ENCODE measurements at places on chromosomes 16 and 17.

DNA sequence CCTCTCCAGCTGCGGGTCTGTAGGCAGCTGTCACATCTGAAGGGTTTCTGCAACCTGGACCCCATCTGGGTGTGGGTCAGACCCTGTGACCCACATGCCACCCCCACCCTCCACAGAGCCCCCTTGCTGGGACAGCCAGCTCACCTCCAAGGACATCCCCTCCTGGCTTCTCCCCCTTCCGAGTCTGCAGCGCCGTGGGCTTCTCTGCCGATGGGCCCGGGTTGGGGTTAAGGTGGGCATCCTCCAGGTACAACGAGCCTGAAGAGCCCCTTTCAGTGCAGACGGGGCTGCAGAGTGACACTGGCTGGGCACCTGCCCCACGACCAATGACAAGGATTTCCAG lies 28.9 kb downstream of the OR1D5 start:
- no peak for DNase-seq

GRCh38 chr17:66432996-66433551 lies 130.7 kb downstream of the PRKCA start:
- no peak for DNase-seq

DNA sequence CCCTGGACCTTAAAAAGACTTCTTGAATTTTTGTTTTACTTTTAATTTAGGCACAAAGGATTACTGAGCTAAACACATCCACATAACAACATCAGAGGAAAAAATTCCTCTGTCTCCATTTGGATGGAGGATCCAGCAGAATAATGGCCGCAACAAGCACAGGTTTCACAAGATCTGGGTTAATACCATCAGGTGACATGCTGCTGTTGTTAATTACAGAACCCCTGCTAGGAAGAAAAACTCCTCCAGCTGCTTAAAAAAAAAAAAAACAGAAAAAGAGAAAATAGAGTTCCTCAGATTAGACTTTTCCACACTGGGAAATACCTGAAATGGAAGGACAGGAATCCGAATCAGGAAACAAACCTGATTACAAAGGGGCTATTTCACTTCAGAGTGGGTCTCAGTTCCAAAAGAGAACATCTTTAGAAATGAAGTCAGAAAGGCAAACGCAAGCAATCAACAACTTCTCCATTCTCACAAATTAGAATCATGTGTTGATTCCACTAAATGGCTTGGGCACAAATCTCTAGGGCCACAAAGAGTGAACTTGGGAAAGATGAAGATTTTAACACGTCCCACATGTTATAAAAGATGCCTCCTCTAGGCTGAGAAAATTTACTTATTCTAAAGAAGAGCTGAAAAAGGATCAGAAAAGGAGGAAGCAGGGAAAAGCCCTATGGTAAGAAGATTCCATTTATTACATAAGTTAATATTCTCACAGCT lies 44.0 kb downstream of the SPOP start:
- DNase-seq: no peak

DNA sequence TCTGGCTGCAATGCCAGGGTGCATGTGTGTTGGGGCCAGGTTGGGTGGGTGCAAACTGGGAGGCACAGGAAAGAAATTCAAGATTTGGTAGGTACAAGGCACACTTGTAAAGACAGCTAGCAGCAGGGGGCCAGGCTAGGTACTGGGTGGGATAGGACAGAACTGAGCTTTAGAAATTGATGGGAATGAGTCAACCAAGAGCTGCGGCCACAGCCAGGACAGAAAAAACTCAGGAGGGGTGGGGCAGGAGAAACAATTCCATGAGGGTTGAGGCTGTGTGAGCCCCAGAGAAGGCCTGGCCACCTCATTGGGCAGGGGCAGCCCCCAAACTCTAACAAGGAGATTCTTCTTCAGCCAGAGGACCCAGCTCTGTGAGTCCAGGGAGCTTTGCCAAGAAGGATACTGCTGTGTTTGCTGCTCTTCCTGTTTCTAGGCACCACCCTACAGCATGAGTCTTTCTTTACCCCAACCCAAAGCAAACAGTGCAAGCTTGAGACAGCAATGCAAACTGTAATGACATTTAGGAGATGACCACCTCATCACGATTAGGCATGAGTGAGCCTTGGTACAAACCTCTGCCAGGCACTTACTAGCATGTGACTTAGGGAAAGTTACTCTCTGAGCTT lies 21.3 kb upstream of the CCDC182 start:
- DNase-seq: no peak

DNA sequence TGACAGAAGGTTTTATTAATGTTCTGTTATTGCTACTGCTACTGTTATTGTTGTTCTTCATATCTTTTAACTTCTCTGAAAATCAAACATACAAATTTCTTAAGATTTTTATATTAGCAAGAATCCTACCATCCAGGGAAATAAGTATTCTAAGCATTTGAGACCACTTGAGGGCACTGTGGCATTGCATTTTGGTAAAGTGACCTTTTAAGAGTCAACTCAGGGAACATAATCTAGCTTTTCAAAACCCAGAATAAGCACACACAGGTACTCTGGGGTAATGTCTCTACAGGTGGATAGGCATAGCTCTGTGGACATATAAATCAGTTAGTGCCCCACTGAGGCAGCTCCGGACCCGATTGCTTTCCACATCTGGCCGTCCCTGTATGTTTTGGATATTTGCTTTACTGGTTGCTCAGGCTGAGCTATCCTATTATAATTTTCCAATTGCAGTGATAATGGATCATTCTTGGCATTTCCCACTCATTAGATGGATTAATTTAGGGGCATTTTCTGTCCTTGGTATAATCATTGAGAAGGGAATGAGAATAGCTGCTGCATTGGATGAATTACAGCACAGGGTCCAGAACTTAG lies 1425.1 kb upstream of the CDH8 start:
- DNase-seq: no peak

DNA sequence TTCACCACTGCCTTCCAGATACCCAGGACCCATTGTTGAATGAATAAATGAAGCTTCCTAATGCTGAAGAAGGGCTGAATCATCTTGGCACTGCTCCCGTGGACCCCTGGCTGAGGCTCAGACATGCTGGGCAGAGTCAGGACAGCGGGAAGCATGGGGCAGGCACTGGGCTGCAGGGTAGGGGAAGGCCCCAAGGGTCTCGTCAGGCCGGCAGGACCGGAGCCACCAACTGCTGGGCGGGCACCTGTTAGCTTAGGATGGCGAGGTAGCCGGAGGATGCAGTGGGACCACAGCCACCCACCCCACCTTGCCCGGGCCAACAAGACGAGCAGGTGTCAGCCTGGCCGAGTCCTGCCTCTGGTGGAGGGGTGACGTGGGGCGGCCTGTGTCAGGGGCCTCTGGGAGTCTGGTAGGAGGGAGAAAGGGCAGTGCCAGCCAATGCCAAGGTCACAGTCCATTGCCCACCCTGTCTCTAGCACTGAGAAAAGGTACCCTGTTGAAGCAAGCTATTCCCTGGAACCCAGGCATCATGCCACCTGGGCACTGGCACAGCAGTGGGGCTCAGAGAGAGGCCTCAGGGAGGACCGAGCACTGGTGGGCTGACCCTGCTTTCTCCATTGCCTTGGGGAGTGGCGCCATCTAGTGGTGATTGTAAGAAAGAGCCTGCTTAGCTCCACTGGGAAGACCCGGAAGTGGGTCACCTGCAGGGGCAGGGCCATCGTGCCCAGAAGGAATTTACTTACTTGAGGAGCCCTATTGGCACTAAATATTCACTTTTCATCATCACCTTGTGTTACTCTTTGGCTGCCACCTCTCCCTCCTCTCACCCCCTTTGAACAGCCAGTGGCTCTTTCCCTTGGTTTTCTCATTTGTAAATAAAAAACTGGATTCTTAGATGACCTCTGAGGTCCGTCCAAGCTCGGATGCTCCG lies 3.0 kb upstream of the DLX3 start:
- DNase-seq: peak; percentile 73

GRCh38 chr16:68665501-68665900 lies 20.4 kb downstream of the CDH3 start:
- DNase-seq: no peak

DNA sequence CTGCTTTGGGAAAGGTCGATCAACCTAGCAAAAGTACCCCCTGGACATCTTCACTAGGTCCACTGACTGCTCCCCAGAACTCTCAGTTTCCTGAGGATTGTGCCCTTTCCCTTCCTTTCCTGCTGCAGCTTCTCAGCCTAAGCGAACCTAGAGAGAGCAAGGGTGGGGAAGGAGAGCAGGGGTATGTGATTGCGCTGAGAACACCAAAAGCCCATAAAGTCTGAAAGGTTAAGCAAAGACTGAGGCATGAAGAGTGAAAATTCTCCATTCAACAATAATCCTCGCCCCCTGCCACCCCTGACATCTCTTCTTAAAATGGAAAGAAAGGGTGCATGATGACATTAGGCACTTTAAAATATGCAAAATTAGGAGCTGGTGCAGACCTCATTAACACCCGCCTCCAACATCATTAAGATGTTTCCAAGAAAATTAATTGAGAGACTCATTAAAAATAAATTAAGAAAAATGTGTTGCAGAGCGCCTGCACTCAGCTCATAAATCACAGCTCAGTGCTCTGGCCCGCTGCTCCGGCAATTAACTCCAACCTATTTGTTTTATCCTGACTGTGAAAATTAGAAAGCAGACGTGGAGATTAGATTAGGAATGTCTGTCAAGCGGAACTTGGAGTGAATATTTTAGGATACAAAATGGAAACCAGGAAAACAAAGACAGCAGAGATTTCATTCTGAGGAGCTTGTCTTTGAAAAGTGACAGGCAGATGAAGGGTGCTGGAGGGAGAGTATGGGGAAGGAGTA lies 49.1 kb upstream of the PMFBP1 start:
- no peak for DNase-seq

GRCh38 chr17:17349724-17350106 lies 46.5 kb downstream of the NT5M start:
- no peak for DNase-seq

GRCh38 chr17:27754549-27754948 lies 45.8 kb downstream of the NOS2 start:
- no peak for DNase-seq

DNA sequence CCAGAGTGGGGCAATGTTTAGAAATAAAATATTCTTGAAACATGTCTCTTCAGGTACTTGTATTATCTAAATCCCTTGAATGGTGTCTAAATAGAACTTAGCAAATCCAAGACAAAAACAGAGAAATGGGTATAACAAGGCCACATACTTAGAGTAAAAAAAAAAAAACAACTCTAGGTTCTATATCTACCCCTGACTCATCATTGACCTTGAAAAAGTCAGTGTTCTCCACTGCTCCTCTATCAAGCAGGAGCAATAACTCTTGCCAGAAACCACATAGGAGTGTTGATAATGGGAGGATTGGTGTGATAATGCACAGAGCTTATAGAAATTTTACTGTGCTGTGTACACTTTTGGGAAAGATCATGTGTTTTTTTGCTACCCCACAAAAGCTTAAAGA lies 296.6 kb upstream of the PMFBP1 start:
- DNase-seq: no peak

GRCh38 chr16:11597235-11598095 lies 10.7 kb upstream of the LITAF start:
- no peak for DNase-seq

GRCh38 chr16:13915033-13915635 lies 4.8 kb upstream of the ERCC4 start:
- no peak for DNase-seq

GRCh38 chr17:64313534-64313933 lies 50.5 kb upstream of the TEX2 start:
- no peak for DNase-seq

- no peak for DNase-seq
Measured at GRCh38 chr17:81328978-81329926, 34.1 kb upstream of the SLC38A10 start.

GRCh38 chr17:4852567-4853207 lies 19.5 kb downstream of the MINK1 start:
- no peak for DNase-seq

DNA sequence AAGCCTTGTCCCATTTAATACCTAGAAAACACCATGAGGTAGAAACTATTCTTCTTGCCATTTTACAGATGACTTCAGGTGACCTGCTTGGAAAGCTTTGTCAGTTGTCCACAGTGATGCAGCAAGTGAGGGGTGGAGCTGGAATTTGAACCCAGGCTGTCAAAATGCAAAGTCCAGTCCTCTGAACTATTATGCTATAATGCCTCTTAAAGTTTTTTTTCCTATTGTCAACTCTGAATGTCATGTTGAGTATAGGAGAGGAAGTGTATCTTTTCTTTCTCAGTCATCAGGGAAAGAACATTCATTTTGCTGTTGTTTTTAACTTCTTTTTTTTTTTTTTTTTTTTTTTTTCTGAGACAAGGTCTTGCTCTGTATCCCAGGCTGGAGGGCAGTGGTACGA lies 525.6 kb downstream of the XYLT1 start:
- no peak for DNase-seq

DNA sequence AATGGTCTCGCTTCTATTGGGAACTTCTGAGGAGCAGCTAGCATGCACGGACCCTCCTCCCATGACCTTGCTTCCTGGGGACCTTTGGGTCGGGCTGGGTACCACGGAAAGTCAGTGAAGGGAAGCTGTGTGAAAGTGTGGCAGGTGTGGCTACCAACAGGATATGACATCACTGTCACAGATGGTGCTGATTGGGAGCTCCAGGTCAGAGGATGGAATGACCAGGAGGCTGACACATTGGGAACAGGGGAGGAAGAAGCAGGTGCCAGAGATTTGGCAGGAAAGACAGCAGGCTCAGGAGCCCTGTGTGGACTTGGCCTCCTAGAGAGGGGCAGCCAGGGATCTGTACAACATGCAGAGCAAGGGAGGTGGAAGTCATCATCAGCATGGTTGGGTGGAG lies 34.0 kb downstream of the CPNE2 start:
- DNase-seq: no peak
